ENCODE measurements at places on chromosomes 16 and 17.
A peak's percentile ranks its signal among the peaks of the same experiment; 100 is the strongest.

- DNase-seq: peak; percentile 79
Observed at GRCh38 chr16:23801378-23801777, 34.4 kb upstream of the PRKCB start.

DNA sequence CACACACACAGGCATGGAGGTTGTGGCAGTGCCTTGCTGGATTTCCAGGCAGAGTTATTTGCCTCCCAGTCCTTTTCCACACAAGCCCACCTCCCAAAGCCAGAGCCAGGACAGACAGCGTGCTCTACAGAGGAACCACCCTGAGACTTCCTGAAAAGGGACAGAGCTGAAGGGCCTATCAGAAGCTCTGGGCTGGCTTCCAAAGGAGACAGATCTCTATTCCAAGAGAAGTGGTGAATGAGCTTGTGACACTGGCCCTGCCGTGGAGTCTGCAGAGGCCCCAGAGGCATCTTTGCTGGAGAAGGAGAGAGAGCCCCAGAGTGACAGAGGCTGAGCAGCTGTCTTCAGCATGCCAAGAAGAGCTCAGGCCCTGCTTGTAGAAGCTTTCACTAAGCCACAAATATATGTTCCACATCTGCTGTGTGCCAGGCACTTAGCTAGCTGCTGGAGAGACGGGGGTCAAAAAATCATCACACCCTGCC, 8.3 kb upstream of the LPCAT2 start:
- DNase-seq: no peak

DNA sequence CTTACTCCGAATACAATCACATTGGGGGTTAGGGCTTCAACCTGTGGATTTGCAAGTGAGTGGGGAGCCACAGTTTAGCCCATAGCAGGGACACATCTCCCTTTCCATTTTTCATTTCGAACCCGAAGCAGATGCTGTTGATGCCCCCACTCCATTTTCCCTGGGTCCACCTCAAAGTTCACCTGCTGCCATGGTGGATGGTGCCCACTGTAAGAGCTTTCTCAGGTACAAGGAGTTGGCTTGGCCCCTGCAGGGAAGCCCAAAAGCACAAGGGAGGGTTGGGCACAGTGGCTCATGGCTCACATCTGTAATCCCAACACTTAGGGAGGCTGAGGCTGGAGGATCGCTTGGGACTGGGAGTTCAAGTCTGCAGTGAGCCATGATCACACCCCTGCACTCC, 51.8 kb downstream of the SNX20 start:
- DNase-seq: no peak

GRCh38 chr16:10988164-10988803, 43.9 kb downstream of the CLEC16A start:
- DNase-seq: peak; percentile 48

DNA sequence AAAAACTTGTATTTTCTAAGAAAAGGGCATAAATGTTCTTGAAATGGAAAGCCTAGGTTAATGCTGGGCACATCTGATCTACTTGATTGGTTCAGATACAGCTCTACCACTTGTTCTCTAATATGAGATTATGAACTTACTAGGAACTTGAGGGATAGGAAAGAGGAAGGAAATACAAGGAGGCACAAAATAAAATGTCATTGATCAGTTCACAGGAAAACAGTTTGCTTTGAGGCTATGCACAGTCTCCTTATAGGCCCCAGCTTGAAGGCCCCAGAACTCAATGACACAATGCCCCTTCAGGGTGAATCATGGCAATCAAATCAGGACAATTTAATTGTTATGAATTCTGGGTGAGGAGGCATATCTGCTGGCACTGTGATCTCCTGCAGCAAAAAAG, 27.1 kb downstream of the NXPH3 start:
- DNase-seq: no peak

GRCh38 chr16:54875443-54875842, 55.2 kb upstream of the IRX5 start:
- DNase-seq: no peak

DNA sequence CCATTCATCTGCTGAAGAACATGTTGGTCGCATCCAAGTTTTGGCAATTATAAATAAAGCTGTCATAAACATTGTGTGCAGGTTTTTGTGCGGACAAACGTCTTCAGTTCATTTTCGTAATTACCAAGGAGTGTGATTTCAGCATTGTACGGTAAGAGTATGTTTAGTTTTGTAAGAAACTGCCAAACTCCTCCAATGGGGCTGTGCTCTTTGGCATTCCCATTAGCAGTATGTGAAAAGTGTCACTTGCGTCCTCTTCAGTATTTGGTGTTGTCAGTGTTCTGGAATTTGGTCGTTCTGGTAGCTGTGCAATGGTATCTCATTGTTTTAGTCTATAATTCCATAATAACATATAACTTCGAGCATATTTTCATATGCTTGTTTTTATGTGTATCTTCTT, 120.9 kb downstream of the BCAS3 start:
- no peak for DNase-seq

GRCh38 chr16:88016964-88017363, 65.7 kb downstream of the BANP start:
- no peak for DNase-seq

DNA sequence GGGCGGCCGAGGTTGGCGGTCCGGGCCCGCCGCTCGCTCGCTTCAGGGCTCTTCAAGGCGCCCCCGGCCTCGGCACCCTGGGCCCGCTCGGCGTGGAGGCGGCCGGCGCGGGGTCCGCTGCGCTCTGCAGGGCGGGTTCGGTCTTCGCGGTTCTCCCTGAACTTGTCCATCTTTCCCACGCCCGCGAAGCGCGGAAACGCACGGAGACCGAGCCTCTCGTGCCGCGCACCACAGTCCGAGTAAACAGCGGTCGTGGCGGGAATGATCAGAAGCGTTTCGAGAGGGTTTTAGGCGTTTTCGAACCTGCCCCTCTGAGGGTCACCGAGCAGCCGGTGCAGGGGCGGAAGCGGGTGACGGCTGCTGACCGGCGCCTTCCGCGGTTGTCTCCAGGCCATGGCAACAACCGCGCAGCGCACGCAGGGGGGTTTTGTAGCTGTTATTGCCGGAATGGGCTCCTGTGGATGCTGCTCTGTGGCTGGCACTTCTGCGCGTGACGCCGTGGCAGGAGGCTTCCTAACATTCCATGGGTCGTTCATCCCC, 414 bp downstream of the NARF start:
- DNase-seq: no peak

GRCh38 chr16:85527042-85527766, 85.9 kb upstream of the GSE1 start:
- DNase-seq: no peak

GRCh38 chr16:785563-786535, 2.3 kb downstream of the RPUSD1 start:
- DNase-seq: peak; percentile 70

DNA sequence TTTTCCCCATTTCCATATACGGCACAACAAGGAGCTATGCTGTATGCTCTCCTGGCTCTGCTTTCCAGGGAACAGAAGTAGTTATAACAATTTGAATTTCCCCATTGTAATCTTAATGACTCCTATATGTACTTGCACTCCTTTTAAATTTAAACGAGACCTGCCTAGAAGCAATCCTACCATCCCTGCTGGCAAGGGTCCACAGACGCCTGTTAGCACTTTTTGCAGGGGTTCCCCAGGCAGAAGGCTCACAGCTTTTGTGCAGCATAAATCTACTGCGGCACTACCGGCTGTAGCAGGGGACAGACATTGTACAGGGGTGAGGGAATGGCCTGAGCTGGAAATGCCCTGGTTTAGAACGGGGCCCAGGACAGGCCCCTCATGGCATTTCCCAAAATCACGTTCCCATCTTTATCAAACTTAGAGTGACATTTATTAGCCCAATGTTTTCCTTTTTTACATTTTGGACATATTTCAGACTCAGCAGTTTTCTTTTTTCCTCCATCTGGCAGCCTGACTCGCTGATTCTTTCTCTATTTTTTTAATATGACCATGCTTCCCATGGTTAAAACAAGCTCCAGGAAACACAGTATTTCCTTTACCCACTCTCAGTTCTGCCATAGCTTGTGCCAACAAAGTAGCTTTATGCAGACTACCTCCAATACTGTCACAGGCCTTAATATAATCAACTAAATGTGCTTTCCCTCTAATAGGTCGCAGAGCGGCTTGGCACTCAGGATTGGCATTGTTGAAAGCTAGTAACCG, 35.4 kb upstream of the USP22 start:
- DNase-seq: no peak

GRCh38 chr17:7862692-7863437, 5.1 kb downstream of the CYB5D1 start:
- DNase-seq: no peak

DNA sequence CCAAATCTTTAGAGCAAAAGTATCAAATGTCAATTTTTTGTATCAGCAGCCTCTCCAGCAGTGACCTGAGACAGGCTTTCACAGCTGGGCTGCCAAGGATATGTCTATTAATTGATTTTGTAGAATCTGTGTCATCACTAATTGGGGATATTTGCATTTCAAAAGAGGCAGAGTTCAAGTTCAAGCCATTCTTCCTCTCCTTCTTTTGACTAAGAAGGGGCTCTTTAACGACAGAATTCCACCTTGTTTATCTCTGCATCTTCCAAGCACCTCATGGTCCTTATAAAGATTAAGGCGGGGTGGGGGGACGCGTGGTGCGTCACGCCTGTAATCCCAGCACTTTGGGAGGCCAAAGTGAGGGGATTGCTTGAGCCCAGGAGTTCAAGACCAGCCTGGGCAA, 15.2 kb upstream of the BHLHA9 start:
- no peak for DNase-seq

DNA sequence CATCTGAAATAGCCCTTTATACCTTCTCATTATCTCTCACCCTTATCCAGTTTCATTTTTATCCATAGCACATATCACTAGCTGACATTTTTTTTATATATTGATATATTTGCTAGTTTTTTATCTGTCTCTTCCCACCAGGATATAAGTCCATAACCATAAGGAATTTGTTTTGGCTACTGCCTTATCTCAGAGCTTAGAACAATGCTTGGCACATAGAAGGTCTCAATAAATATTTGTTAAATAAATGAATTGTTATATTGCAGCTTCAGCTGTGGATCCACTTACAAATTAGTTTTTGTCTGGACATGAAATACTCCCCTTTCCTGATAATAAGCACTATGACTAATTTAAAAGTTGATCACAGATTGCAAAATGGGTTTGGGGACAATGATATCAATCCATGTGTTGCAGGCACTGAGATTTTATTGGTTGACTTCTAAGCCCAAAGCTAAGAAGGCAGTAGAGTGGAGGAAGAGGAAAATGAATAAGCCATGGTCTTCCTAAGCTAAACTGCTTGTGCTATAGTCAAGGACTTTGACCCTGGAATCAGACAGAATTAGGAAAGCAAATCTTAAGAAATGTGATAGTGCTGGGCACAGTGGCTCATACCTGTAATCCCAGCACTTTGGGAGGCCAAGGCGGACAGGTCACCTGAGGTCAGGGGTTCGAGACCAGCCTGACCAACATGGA, 31.9 kb upstream of the YPEL2 start:
- DNase-seq: no peak

DNA sequence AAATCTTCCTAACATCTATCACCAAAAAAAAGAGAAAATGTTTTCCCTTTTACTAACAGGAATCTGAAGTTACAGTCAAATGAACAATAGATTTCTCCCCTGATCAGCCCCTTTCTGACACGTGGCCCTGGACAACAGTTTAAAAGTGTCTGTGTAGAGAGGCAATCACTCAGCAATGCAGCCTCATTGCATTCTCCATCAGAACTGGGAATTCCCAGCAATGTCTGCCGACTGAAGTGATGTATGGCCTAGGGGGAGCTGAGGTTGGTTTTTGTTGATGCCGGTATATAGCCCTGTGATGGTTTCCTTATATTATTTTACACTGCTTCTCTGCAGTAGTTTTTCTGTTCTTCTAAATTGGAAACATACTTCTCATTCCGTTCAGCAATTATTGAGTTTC, 904.3 kb upstream of the CDH8 start:
- DNase-seq: no peak

DNA sequence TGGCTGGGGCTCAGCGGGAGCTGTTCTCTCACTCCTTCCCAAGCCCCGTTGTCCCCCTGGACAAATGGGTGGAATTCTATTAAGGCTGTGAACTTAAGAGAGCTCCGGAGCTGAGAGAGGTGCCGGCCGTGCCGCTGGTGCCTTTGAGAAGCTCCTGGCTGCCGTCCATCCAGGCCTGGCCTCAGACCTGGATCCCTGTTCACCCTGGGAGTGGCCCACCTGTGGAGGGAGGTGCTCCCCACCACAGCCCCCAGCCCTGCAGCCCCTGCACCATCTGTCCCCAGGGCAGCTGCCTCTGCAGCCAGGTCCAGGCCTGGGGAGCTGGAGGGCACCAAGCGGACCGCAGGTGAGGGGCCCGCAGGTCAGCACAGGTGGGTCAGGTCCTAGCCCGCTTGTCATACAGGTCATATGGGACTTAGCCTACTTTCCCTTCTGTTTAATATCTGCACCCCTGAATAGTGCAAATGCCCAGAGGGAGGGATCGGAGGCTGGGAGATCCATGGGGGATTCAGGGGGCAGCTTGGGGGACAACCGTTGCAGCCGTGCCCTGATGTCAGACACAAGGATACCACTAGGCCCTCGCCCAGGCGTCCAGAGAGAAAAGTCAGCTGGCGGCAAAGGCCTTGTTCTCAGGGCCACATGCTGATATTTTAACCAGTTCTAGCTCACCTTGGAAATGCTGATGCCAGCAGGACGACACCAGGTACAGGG, 15.2 kb upstream of the METRNL start:
- DNase-seq: no peak

- no peak for DNase-seq
Observed at GRCh38 chr17:75552425-75553294, 27.2 kb downstream of the LLGL2 start.

DNA sequence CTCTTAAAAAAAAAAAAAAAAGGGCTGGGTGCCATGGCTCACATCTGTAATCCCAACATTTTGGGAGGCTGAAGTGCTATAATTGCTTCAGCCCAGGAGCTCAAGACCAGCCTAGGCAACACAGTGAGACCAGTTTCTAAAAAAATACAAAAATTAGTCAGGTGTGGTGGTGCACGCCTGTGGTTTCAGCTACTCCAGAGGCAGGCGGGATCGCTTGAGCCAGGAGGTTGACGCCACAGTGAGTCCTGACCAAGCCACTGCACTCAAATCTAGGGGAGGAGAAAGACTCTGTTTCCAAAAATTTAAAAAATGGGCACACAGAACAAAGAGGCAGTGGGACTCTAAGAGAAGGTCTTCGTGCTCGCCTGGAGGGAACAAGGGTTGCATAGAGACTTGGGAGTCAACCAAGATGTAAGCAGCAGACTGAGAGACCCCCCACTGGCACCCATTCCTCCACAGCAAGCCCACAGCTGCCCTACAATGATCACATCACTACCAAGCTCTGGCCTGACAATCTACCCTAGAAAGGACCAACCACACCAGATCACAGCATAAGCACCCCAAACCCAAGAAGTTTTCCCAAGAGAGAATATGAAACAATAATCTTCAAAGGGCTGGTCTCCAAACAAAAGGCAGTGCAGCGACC, 121.6 kb downstream of the ANKRD11 start:
- DNase-seq: no peak

DNA sequence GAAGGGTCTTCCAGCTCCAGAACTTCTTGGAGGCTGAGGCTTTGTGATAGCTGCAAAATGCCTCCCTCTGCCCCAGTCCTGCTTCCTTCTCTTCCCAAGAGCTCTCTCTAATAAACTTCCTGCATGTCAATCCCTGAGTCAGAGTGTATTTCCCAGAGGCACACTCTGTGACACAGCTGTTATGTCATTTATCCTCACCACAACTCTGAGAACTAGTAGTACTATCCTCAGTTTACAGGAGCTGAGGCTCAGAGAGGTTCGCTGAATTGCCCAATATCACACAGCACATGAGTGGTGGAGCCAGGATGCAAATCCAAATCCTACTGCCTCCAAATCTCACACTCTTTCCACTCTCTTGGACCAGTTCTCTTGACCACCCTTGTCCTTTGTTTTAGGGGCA, 20.0 kb downstream of the UNC45B start:
- DNase-seq: no peak
